Hematopoietic multipotent progenitor cell treated with erythropoietin and hydrocortisone succinate and interleukin-3 and kit ligand, for 15 days (in vitro differentiated cells): ENCODE measurements at places on chromosomes 5 and 9.

DNA sequence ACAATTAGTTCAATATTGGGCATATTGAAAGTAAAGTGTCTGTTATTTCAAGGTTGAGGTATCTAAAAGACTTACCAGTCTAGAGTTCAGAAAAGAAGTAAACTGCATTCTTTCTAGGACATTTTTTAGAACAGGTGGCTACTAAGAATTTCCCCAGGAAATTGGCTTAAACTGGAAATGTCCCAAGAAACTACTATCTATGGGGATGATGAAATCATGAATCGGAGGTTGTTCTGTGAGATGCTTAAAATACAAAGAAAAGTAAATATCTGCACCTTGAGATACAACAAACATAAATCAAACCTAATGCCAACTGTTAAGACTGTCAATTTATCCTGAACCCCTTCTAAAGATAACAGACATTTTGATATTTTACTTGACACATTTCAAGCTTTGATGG lies 226.5 kb upstream of the NREP start:
- DNase-seq = no peak

- DNase-seq = no peak
Measured at GRCh38 chr9:126215486-126215885, 111.1 kb upstream of the MVB12B start.

DNA sequence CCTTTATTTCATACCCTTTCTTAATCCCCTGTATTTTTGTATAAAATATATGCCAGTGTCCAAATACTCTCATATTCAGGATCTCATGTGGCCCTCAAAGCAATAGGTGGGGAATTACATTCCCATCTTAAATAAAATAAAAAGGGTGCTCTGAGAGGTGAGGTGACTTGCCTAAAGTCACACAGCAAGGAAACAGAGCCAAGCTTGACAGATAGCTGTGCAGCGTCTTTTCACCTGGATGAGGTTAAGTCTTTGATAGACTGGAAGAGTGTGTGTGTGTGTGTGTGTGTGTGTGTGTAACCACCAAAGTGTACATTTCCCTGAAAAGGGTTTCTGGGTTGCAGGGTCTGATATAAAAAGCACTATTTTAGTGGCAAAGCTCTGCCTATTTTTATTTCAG lies 12.4 kb downstream of the MSX2 start:
- no peak for DNase-seq

DNA sequence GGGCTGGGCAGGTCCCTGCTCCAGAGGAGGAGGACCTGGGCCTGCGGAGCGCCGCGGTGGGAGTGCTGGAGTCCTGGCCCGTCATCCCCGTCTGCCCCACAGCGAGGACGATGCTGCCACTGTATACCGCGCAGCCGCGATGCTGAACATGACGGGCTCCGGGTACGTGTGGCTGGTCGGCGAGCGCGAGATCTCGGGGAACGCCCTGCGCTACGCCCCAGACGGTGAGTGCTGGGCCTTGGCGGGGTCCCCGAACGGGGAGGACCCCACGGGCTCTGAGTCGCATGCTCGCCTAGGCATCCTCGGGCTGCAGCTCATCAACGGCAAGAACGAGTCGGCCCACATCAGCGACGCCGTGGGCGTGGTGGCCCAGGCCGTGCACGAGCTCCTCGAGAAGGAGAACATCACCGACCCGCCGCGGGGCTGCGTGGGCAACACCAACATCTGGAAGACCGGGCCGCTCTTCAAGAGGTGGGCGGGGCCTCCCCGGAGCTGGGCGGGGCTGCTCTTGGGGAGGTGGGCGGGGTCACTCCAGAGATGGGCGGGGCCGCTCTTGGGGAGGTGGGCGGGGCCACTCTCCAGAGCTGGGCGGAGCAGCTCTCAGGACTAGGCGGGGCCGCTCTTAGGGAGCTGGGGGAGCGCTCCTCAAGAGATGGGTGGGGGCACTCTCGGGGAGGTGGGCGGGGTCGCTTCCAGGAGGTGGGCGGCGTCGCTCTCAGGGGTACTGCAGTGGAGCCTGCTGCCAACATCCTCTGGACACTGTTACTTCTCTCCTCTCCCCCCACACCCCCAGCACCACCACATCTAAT lies 13.1 kb downstream of the LRRC26 start:
- DNase-seq = peak; percentile 81

DNA sequence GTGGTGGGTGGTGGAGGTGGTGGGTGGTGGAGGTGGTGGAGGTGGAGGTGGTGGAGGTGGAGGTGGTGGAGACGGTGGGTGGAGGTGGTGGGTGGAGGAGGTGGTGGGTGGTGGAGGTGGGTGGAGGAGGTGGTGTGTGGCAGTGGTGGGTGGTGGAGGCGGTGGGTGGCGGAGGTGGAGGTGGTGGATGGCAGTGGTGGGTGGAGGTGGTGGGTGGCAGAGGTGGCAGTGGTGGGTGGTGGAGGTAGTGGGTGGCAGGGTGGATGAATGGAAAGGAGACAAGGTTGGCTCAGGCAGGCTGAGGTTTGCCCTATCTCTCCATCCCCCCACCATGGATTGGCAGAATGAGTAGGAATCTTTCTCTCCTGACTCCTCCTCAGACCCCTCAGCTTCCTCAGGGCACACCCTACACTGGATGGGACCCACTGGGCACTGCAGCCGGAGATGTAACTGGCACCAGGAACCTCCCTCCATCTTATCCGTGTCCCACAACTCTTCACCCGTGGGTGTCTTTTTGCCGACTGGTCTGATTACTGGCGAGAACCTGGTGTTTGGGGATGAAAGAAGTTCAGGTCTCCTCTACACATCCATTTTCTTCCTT lies 166.3 kb downstream of the C9orf50 start:
- no peak for DNase-seq

GRCh38 chr5:157245476-157245875 lies 20.4 kb upstream of the CYFIP2 start:
- no peak for DNase-seq

- no peak for DNase-seq
Measured at GRCh38 chr9:118809160-118809625, 560.0 kb downstream of the BRINP1 start.
